Activated naive CD8-positive, alpha-beta T cell treated with anti-CD3 and anti-CD28 coated beads, Interleukin-2, amount 10 ng/mL, durations not matched to agents 7 days and 5 days (primary cell): ENCODE measurements at places on chromosomes 16 and 17. TPM values are rescaled to one million over a fixed set of nuclear protein-coding genes. Genes with fewer than 3 reads are reported as not detected.

The TBC1D3K gene
- not detected for total RNA-seq

The CXCL16 gene
- 3.0 TPM for total RNA-seq

The RNF227 gene
- total RNA-seq, result 5.5 TPM

The KRT33B gene
- not detected for total RNA-seq

The NSRP1 gene
- 27.1 TPM for total RNA-seq

GRCh38 chr17:4833941-4834680 lies 971 bp downstream of the MINK1 start:
- H3K36me3 ChIP-seq, result peaks cover 9% of the 10 kb centered on the region
- peak overlapping the region; percentile 86 for H3K4me3 ChIP-seq
- no peak for DNase-seq
- H3K27me3 ChIP-seq, result no peaks in the 10 kb centered on the region
- peaks cover 27% of the 10 kb centered on the region for H3K4me1 ChIP-seq
- H3K27ac ChIP-seq, result peak overlapping the region; percentile 76

- DNase-seq, result no peak
- H3K36me3 ChIP-seq, result peaks cover 16% of the 10 kb centered on the region
- no peaks in the 10 kb centered on the region for H3K27me3 ChIP-seq
- no peak overlapping the region for H3K4me3 ChIP-seq
Observed at GRCh38 chr17:82959990-82960418, 119.4 kb upstream of the METRNL start.

DNA sequence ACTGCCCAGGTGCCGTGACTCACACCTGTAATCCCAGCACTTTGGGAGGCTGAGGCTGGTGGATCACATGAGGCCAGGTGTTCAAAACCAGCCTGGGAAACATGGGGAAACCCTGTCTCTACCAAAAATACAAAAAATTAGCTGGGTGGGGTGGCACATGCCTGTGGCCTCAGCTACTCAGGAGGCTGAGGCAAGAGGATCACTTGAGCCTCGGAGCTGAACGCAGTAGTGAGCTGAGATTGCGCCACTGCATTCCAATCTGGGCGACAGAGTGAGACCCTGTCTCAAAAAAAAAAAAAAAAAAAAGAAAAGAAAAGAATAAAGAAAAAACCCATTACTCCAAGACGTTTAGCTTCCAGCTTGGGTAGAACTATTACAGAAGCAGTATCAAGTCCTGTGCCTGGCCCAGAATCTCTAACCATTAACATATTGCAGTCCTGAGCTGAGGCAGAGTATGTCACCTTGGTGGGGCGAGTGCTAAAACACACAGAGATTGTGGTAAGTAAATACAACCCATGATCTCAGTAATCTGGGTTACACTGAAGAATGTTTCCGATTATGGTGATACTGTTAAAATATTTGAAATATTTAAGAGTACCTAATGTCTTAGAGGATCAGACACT lies 23.2 kb upstream of the CFAP20 start:
- no peaks in the 10 kb centered on the region for H3K36me3 ChIP-seq
- no peak for DNase-seq
- H3K4me3 ChIP-seq, result no peak overlapping the region
- H3K4me1 ChIP-seq, result no peaks in the 10 kb centered on the region
- H3K27me3 ChIP-seq, result no peaks in the 10 kb centered on the region
- no peak overlapping the region for H3K27ac ChIP-seq

- DNase-seq, result no peak
- no peaks in the 10 kb centered on the region for H3K27me3 ChIP-seq
- H3K27ac ChIP-seq, result no peak overlapping the region
- H3K36me3 ChIP-seq, result no peaks in the 10 kb centered on the region
- H3K4me1 ChIP-seq, result no peaks in the 10 kb centered on the region
Observed at GRCh38 chr16:52497067-52497816, 49.7 kb downstream of the TOX3 start.

GRCh38 chr17:65278050-65278819 lies 141.1 kb downstream of the RGS9 start:
- H3K4me3 ChIP-seq, result no peak overlapping the region
- peaks cover 22% of the 10 kb centered on the region for H3K27me3 ChIP-seq
- no peak overlapping the region for H3K27ac ChIP-seq
- H3K36me3 ChIP-seq, result no peaks in the 10 kb centered on the region
- peaks cover 12% of the 10 kb centered on the region for H3K4me1 ChIP-seq
- peak; percentile 44 for DNase-seq

- H3K4me3 ChIP-seq, result no peak overlapping the region
- H3K36me3 ChIP-seq, result no peaks in the 10 kb centered on the region
- DNase-seq, result no peak
- H3K27me3 ChIP-seq, result peaks cover 12% of the 10 kb centered on the region
- no peaks in the 10 kb centered on the region for H3K4me1 ChIP-seq
Observed at GRCh38 chr17:5952518-5952917, 117.7 kb upstream of the WSCD1 start.

DNA sequence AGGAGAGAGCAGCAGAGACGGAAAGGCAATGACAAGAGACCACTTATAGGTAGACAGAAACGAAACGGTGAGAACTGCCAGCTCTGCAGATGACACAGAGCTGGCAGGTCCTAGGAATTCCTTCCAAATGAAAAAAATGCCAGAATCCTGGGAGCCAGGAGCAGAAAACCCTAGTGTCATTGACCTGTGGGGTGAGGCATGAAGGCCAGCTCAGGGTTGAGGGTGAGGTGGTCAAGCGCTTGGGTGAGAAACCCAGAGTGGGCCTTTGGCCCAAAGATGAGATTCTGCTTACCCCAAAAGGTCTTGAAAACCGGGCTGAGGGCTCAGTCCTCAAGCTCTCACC lies 9.2 kb downstream of the HIC1 start:
- peaks cover 28% of the 10 kb centered on the region for H3K36me3 ChIP-seq
- DNase-seq, result no peak
- peaks cover 61% of the 10 kb centered on the region for H3K4me1 ChIP-seq

- no peak overlapping the region for H3K27ac ChIP-seq
- peaks cover 9% of the 10 kb centered on the region for H3K36me3 ChIP-seq
- no peaks in the 10 kb centered on the region for H3K27me3 ChIP-seq
- DNase-seq, result no peak
- no peak overlapping the region for H3K4me3 ChIP-seq
Observed at GRCh38 chr17:80927791-80928216, 63.8 kb upstream of the CHMP6 start.

DNA sequence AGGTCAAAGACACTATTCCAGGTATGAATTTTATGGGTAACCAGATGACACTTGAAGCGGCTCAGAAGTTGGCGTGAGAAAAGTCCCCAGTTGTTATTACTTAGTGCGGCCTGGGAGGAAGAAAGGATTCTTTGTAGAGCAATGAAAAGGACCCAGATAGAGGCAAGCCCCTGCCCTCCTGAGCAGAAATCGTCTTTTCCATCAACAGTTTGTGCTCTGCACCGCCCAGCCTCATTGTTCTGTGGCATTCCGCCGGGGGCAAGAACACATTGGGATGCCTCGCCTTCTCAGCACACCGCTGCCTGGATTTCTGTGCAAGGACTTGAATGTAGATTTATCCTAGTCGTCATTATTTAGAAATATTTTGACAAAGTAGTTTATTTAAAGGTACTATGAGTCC lies 32.7 kb upstream of the CRHR1 start:
- no peak overlapping the region for H3K27ac ChIP-seq

DNA sequence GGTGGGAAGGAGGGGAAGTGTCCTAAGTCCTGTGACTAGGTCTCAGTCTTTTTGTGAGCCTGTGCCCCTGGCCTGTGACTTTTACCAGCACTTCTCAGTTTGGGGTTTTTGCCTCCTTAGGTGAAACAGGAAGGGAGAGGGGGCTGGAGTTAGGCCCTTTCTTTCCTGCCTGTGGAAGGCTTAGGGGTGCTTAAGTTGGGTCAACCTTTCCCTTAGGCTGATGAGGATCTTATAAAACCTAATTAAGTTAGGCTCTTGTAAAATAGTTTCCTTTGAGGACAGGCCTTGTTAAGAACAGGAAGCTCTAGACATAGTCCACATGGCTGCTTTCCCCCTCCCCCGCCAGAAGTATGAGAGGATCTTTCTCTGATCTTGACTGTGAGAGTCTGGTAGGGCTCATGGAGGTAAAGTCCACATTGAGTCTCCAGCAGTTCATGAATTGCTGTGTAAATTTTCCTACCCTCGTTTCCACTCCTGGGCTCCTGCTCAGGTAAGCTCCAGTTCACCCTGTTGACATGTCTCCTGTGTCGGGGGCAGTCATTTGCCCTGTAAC lies 17.0 kb upstream of the DNASE1 start:
- peaks cover 19% of the 10 kb centered on the region for H3K36me3 ChIP-seq
- DNase-seq, result no peak
- peak overlapping the region; percentile 47 for H3K4me3 ChIP-seq
- peak overlapping the region; percentile 75 for H3K27ac ChIP-seq
- peaks cover 24% of the 10 kb centered on the region for H3K4me1 ChIP-seq

DNA sequence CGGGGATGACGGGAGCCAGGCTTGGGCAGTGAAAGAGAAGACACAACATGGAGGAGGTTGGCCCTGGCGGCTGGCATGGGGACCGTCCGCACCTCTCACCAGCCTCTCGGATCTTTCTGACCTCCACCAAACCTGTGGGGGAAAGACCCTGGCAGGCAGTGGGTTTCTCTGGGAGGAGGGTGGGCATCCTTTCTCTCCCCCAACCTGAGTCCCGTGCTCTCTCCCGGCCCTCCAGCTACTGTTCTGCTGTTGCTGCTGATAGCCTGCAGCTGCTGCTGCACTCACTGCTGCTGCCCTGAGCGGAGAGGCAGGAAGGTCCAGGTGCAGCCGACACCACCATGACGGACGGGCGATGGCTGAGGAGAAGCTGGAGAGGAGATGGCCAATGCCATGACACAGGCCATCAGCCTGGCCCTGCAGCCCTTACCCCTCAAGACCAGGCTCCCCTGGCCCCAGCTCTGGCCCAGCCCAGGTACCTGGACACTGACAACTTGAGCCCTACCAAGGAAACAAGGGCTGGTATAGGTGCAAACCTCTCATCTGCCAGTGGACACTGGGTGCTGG lies 7.4 kb downstream of the SMIM5 start:
- no peak for DNase-seq
- no peaks in the 10 kb centered on the region for H3K4me1 ChIP-seq
- no peaks in the 10 kb centered on the region for H3K27me3 ChIP-seq
- no peak overlapping the region for H3K27ac ChIP-seq
- no peak overlapping the region for H3K4me3 ChIP-seq

- H3K4me1 ChIP-seq, result no peaks in the 10 kb centered on the region
- peaks cover 21% of the 10 kb centered on the region for H3K27me3 ChIP-seq
- no peaks in the 10 kb centered on the region for H3K36me3 ChIP-seq
- H3K4me3 ChIP-seq, result no peak overlapping the region
Observed at GRCh38 chr16:78045865-78046581, 23.7 kb downstream of the CLEC3A start.

GRCh38 chr16:58713742-58714141 lies 20.4 kb downstream of the GOT2 start:
- no peak overlapping the region for H3K4me3 ChIP-seq
- H3K27me3 ChIP-seq, result no peaks in the 10 kb centered on the region
- H3K4me1 ChIP-seq, result no peaks in the 10 kb centered on the region
- no peak for DNase-seq
- peaks cover 28% of the 10 kb centered on the region for H3K36me3 ChIP-seq
- no peak overlapping the region for H3K27ac ChIP-seq

DNA sequence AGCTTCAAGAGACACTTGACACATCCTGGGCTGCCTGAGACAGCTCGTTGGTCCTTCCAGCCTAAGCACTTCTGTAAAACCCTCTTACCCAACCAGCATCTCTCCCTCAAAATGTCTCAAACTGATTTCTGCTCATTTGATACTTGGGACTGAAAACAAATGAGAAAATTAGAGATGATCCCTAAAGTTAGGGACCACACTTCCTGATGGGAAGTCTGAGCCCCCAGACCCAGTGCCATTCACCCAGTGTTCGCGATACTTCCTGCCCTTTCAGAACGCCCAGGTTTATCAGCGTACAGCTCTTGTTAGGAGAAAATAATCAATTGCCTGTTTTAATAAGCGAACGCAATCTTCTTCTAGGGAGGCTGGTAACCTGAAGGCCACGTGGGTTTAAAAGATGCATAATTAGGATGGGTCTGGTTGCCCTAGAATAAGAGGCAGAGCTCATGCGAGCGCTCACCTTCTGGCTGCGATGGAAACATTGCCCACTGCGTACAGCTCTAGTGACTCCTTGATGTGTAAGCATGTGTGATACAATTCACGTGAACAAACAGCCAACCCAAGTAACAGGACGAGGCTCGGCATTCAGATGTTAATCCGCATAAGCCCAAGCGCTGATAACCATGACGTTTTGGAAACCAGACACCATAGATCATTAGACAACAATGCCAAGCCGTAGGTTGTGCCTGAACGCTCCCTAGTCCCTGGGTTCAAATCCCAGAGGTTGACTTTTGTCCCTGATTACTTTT lies 213.1 kb downstream of the FOXL1 start:
- no peak overlapping the region for H3K27ac ChIP-seq
- DNase-seq, result no peak
- H3K27me3 ChIP-seq, result peaks cover 5% of the 10 kb centered on the region
- H3K36me3 ChIP-seq, result no peaks in the 10 kb centered on the region

DNA sequence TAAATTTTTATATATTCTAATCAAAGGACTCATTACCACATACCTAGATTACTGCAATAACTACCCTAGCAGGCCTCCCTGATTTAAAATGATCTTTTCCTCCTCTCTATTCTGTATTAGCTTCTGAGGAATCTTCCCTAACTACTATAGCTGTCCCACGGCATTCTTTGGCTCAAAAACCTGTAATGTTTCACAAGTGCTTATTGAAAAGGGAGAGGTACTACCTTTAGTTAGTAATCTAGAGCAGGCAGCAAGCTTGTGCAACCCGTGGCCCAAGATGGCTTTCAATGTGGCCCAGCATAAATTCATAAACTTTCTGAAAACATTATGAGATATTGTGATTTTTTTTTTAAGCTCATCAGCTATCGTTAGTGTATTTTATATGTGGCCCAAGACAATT lies 71.0 kb upstream of the CORO6 start:
- H3K4me3 ChIP-seq, result no peak overlapping the region
- no peak for DNase-seq
- H3K4me1 ChIP-seq, result peaks cover 4% of the 10 kb centered on the region
- peaks cover 24% of the 10 kb centered on the region for H3K36me3 ChIP-seq
- H3K27ac ChIP-seq, result peak overlapping the region; percentile 34

DNA sequence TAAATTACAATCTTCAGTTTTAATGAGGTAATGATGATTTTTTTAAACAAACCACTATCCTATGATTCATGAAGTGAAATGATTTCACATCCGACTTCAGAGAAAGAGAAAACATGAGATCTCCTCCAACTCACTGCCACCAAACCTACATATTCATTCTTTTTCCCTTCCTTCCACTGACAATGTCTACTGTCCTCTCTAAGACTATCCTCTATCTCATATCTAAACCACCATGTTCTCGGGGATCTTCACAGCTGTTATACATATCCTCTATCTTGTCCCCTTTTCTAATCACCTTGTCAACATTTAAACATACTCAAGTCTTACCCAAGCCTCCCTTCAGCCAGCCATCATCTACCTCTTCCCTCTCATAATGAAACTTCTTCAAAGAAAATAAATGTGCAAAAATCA lies 53.5 kb downstream of the SMURF2 start:
- DNase-seq, result no peak
- peak overlapping the region; percentile 14 for H3K4me3 ChIP-seq
- H3K27ac ChIP-seq, result peak overlapping the region; percentile 61
